Occipital lobe (tissue), 3 donors: ENCODE measurements at places on chromosomes 16 and 17. TPM values are rescaled to one million over a fixed set of nuclear protein-coding genes. Genes with fewer than 3 reads are reported as not detected.

DNA sequence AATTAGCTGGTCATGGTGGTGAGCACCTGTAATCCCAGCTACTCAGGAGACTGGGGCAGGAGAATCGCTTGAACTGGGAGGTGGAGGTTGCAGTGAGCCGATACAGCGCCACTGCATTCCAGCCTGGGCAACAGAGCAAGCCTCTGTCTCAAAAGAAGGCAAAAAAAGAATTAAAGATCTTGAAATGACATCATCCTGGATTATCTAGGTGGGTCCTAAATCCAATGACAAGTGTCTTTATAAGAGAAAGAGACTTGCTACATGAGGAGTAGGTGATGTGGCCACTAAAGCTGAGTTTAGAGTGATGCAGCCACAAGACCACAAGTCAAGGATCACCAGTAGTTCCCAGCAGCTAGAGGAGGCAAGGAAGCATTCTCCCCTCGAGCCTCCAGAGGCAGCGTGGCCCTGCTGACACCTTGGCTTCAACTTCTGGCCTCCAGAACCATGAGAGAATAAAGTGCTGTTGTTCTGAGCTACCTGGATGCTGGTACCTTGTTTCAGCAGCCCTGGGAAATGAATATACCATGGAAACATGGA, 15.8 kb downstream of the CIITA start:
- no peak for DNase-seq

DNA sequence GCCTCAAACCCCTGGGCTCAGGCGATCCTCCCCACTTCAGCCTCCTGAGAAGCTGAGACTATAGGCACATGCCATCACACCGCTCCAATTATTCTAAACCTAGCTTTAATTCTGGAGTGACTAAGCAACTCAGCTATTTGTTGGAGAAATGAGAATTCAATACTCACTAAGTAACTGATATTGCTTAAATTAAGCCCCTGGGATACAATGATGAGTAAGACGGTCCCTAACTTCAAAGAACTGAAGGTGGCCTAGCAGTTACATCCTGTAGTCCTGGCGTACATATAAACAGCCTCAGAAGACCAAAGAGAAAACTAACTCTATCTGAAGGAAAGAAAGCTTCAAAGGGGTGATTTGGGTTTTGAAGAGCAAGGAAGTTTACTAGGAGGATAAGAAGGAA, 25.0 kb downstream of the XPO6 start:
- DNase-seq = no peak

GRCh38 chr16:3274490-3274889, 8.8 kb upstream of the ZNF263 start:
- no peak for DNase-seq

The NPIPA3 gene
- 0.94 TPM for total RNA-seq

The GOSR1 gene
- 27.9 TPM for total RNA-seq
